ENCODE measurements at places on chromosomes 3 and 15. TPM values are rescaled to one million over a fixed set of nuclear protein-coding genes. Genes with fewer than 3 reads are reported as not detected.

DNA sequence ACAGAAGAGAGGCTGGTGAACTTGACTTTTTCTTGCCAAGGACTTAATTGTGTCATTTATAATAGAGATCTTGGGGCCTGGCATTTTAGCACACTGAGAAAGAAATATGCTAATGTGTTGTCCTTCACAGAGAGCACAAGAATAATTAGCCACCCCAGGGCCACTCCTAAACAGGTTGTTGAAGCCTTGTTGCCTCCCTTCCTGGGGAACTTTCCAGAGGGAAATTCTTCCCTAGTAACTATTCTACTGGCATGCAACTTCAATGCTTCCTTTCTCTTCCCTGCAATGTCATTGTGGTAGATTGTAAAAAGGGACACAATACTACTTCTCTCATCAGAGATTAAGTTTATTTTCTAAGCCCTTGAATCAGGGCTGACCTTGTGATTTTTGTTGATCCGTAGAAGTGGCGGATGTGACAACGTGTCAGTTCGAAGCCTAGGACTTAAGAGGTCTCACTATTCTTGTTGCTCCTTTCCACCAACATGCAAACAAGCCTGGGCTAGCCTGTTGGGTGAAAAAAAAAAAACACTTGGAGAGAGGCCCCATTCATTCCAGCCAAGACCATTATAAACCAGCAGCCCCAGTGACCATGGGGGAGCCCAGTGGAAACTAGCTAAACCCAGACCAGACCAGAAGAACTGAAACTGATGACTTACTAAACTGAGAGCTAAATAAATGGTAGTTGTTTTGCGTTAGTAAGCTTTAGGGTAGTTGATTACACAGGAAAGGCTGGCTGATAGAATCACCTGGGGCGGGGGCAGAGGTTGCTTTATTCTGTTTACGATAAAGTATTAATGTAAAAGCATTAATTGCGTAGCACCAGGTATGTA lies 287.2 kb downstream of the SHQ1 start:
- no peak for DNase-seq

DNA sequence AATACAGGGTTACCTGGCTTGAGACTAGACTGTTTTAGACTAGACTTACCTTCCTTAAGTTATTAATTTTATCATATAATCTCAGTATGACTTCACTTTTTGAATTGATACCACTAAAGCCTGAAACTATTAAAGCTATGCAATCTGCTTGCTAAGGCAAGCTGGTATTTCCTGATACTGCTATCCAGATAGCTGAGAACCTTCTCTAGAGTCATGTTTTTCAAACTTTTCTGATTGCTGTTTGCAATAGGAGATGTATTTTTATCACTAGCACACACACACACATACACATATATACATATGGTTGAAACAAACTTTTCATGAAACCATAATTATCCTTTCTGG lies 9.3 kb upstream of the MAGI1 start:
- no peak for DNase-seq

- DNase-seq = no peak
Observed at GRCh38 chr3:74516019-74516418, 98.4 kb downstream of the CNTN3 start.

The PPM1L gene
- 1.8 TPM for total RNA-seq

The BNC1 gene
- not detected for total RNA-seq

The THAP10 gene
- not detected for total RNA-seq

DNA sequence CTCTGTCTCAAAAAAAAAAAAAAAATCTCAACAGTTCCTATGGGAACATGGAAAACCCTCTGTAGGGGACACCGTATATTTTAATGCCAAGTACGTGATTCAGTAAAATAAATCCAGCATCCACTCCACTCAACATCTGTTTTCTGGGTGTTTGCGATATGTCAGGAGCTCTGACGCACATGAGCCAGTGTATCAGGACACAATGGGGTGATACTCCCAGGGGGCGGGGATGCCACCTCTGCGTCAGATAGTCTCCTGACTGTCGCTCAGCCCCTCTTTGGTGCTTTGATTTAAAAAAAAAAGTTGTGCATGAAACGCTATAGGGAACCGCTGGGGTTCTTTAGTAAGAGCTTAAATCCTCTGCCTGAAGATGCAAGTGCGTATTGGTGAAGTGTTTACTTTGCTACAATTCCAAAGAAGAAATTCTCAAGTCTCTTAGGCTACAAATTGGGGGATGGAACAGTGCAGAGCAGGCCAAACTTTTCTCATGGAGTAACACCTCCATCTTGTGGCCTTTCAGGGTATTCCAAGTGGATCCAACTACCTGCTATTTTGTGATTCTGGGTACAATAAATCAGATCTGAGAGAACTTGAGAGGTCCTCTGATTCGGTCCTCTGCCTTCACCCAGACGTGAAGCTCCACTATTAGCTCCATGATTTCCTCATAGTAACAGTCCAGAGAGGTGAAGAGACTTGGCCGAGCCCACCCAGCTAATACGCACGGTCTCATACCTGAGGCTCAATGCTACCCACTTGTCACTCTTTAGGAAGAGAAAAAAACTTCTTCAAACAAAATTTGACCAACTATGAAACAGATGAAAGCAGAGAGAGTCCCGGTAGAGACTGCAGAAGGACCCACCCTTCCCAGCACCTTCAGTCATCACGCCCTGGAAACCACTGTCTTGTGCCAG lies 9.3 kb upstream of the NR2E3 start:
- no peak for DNase-seq

DNA sequence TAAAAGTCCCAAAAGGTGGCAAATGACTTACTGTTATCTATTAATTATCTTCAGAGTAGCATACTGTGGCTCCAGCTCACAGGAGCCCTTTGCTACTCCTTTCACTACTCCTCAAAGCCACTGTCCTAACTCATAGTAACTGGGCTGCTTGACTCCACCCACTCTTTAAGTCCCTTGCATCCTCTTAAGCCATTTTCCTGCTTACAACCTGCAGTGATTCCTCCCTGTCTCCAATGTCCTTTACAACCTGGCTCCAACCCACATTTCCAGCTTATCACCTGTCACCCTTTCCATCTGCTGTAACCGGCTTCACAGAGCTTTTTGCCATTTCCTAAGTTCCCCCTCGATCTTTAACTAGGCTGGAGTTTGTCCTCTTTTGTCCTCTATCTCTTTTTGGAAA lies 388.1 kb downstream of the FGF12 start:
- DNase-seq = no peak

DNA sequence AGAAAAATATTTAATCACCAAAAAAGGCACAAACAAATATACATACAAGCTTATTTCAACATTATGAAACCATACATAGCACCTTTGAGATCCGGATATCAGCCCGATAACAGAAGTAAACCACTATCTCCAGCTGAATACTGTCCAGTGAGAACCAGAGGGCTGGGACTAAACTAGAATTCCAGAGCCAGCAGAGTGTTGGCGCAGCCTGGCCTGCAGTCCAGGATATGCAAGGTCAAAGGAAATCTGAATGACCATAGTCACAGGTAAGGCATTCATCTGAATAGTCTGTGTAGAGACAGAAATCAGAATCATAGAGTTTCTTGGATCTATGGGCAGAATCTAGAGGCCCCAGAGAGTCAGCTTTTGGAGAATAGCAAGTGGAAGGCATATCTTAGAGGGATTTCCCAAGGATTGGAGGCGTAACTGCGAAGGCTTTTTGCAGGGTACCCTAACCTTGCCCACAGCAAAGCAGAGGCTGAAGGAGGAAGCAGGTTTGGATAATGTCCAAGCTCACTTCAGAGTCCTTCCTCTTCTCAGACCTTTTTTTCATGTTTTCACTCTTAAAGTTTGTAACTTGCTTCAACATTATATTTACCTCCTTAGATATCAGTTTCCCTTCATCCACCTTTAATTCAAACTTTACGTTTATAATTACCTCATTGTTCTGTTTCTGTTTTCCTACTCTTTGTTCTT lies 32.5 kb upstream of the TP63 start:
- no peak for DNase-seq

The CP gene
- not detected for total RNA-seq

DNA sequence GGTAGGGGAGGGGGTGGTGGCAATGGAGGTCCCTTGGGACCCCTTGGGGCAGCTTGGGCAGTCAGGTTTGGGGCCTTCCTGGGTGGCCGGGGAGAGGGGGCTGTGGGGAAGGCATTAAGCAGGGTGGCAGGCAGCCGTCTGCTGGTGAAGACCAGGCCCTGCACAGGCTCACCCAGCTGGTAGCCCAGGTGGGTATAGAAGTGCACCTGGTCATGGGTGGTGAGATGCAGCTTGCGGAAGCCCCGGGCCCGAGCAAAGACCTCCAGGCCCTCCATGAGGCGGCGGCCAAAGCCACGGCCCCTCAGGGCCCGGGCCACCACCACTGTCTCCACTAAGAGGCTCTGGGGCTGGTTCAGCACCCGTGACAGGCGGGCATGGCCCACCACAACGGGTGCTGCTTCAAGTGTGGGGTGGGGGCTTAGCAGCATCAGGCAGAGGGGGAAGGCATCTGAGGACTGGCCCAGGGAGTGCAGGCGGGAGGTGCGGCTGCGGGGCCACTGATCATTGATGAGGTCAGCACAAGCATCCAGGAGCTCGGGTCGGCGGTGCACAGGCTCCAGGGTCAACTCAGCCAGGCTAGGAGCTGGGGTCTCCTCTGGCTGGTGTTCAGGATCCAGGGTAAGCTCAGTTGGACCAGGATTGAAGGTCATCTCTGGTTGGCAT lies 2.4 kb downstream of the HYAL3 start:
- DNase-seq = no peak

The DNAH1 gene
- total RNA-seq = 42.2 TPM

GRCh38 chr15:39171944-39172368 lies 408.9 kb upstream of the THBS1 start:
- DNase-seq = no peak

DNA sequence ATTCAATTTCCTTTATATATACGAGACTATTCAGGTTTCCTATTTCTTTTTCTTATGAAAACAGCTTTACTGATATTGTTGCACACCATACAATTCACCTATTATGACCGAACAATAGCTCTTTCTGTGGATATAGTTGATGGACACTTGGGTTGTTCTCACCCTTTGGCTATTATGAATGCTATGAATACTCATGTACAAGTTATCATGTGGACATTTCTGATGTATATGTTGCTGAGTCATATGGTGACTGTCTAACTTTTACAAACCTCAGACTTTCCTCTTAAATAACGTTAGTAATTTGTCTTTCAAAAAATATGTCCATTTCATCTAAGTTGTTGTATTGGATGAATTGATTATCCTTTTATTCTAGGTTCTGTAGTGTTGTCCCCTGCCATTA lies 15.7 kb upstream of the USF3 start:
- no peak for DNase-seq

The ZBBX gene
- total RNA-seq = not detected

- DNase-seq = no peak
Observed at GRCh38 chr3:49133226-49133951, 539 bp upstream of the LAMB2 start.

DNA sequence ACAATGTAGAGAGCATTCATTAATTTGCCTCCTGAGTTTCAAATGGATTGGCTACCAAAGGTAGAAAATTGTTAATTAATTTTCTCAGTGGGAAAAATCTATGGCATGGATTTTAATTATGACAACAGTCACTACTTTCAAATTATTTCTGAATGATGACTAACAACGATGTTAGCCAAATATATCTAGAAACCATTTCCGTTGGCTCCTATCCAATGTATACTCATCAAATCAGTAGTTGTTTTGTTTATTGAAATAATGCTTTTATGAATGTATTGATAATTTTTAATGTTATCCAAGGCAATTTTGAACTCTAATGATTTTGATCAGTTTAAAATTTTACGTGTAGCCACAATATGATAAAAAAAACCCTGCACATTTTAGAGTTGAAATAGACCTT lies 333.4 kb downstream of the NAALADL2 start:
- no peak for DNase-seq

DNA sequence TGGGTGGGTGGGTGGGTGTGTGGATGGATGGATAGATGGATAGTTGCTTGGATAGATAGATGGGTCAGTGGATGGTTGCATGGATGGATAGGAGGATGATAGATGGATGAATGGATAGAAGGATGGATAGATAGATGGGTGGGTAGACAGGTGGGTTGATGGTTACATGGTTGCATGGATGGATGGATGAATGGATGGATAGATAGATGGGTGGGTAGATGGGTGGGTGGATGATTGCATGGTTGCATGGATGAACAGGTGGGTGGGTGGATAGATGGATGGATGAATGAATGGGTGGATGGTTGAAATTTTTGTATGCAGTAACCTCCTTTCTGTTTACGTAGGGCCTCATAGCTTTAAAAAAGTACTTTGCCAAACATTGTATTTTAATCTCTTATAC lies 79.5 kb downstream of the LRRK1 start:
- DNase-seq = no peak

DNA sequence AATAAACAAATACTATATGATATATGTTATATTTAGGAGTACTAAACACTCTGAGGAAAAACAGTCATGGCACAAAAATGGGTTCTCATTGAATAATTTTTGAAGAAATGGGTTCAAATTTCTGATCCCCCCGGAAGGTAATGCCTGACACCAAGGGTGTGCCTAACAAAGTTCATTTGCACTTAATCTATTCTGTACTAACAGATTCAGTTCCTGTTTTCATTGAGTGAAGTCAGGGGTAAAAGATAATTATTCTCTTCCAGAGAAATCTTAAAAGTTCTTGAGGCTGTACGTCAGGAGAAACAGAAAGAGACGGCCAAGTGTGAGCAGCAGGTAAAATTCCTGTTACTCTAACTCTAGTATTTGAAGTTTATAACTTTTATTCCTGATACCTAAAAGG lies 34.5 kb upstream of the TMEM42 start:
- DNase-seq = no peak

The TTLL13 gene
- 0.28 TPM for total RNA-seq

The MED12L gene
- 0.43 TPM for total RNA-seq

All from CD8-positive, alpha-beta T cell (primary cell).